ENCODE measurements at places on chromosomes 16 and 17.

- no peak for DNase-seq
Observed at GRCh38 chr17:40936976-40937375, 470 bp downstream of the KRT23 start.

- no peak for DNase-seq
Observed at GRCh38 chr16:55913716-55914115, 38.5 kb upstream of the CES5A start.

GRCh38 chr16:86424398-86424797 is 85.9 kb upstream of the FOXF1 start:
- no peak for DNase-seq

- DNase-seq = no peak
Observed at GRCh38 chr17:77833769-77834168, 124.7 kb upstream of the TNRC6C start.

DNA sequence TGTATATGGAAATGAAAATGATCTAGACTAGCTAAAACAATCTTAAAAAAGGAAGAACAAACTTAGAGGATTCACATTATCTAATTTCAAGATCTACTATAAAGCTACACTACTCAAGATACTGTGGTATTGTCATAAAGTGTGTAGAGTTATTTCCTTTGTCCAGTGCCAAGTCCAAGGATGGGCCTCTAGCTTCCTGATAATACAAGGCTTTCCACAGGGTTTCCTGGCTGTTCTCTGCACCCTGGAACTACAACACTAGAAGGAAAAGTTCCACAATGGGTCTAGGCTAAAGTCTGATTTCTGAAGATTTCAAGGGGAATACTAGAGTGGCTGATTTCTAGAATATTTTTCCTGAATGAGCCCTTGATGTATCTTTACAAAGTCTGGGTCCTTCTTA is 34.2 kb downstream of the TBC1D3B start:
- no peak for DNase-seq
